MCF 10A (cell line): ENCODE measurements at places on chromosomes 5 and 9. TPM values are rescaled to one million over a fixed set of nuclear protein-coding genes. Genes with fewer than 3 reads are reported as not detected.

Gene FOXB2
- not detected in 2 replicates for total RNA-seq

DNA sequence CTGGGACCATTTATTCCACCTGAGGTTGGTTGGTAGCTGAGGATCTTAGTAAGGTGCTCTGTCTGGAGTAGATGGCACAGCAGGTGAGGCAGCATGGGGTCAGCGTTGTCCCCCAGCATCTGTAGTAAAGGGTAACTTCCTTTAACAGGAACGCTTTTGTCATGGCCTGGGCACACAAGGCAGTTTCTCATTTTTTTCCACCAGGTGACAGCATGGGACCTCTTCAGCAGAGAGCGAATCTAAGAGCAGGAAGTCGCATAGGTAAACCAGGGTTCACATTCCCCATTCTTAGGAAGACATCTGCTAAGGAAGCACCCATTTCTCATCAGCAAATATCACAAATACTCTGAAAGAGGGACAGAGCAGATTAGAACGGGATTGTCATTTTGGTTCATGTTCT is 56.5 kb downstream of the GPR107 start:
- no peak overlapping the region for H3K4me3 ChIP-seq
- no peaks in the 10 kb centered on the region for H3K27me3 ChIP-seq
- DNase-seq = no peak
- H3K4me1 ChIP-seq = no peaks in the 10 kb centered on the region
- H3K36me3 ChIP-seq = peaks cover 52% of the 10 kb centered on the region
- no peak overlapping the region for H3K27ac ChIP-seq

Gene MYOT
- not detected in 2 replicates for total RNA-seq

Gene BTNL8
- not detected in 2 replicates for total RNA-seq

DNA sequence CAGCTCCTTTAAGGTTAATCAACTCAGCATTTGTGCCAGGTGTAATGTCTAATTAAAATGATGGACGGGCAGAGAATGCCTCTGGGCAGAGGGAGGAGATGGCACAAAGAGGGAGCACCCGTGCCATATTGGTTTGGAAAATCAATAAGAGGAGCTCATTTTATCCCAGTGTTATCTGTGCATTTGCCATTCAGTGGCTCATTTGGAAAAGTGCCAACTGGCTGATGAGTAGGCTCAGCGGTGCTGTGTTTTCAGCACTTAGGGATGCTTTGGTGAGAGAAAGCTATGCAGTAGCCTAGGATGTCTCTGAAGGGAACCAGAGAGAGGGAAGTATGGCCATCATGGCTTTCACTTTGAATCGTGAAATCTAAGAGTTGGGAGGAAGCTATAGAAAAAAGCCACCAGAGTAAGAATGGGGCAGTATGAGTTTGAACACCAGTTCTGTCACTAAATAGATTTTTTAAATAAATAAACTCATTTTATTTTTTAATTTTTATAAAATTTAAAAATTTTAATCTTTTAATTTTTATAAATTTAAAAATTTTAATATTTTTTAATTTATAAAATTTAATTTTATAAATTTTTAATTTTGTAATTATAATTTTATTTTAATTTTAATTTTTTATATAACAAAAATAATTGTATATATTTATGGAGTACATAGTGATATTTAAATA is 472.8 kb downstream of the BRINP1 start:
- no peak overlapping the region for H3K27ac ChIP-seq
- DNase-seq = peak; percentile 32
- no peaks in the 10 kb centered on the region for H3K4me1 ChIP-seq
- H3K4me3 ChIP-seq = no peak overlapping the region
